ENCODE measurements at places on chromosomes 7 and 10.

GRCh38 chr10:131211559-131211958 lies 100.0 kb downstream of the TCERG1L start:
- DNase-seq = no peak

DNA sequence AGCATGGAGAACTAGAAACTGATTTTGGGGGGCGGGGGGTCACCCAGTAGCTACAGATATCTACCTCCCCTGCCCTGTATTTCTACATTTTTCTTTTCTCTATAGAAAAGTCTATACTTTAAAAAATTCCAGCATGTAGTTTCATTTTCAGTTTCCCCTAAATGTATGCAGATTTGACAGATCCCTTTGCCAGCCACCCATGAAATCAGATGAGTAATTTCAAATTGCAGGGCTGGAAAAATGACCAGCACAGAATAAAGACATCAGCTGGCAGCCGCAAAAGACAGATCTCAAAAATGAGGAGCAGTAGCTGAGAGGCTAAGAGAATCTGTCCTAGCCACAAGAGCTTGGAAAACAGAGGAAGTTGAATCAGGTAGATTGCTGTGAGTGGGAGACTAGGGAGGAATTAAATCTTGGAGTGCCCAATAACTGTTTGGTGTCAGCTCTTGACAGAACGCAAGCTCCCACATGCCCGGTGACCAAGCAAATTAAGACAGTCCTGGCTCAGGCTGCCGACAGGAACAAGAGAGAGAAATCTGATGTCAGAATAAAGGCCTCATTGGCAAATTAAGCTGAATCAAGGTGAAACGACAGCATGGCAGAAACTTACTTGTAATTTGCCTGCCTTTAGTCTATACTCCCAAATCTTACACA lies 24.5 kb downstream of the ADRB1 start:
- DNase-seq = no peak

DNA sequence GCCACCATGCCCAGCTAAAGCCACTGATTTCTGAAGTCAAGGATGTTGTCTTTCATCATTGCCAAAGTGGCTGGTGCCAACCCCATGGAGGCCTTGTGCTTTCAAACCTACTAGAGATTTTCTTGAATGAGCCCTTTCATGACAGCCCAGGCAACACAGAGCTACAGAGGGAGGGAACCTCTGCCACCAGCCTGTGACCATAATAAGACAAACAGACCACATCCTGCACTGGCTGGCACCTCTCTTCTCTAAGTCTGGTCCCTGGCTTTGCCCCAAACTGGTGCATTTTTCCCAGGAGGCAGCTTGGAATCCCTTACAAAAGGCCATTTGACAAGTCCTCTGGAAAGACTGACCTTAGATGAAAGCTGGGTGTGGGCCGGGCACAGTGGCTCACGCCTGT lies 348.8 kb downstream of the GALNT17 start:
- DNase-seq = no peak

DNA sequence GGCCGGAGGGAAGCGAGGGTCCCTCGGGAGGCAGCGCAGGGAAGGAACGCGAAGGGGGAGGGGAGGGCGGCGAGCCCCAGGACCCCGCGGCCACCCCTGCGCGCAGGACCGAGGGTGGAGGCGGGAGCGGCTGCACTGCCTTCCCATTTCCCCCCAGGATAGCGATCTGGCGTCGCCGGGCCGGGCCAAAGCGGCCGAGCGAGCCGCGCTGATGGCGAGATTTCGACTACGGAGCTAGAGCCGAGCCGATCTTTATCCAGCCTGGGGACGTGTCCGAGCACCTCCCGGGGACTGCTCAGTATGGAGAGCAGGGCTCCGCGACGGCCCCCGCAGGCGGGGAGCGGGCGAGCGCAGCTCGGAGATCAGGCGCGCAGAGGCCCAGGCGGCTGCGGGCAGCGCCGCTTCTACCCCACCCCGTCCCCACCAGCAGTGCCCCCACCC lies 590 bp upstream of the CRTAC1 start:
- no peak for DNase-seq

DNA sequence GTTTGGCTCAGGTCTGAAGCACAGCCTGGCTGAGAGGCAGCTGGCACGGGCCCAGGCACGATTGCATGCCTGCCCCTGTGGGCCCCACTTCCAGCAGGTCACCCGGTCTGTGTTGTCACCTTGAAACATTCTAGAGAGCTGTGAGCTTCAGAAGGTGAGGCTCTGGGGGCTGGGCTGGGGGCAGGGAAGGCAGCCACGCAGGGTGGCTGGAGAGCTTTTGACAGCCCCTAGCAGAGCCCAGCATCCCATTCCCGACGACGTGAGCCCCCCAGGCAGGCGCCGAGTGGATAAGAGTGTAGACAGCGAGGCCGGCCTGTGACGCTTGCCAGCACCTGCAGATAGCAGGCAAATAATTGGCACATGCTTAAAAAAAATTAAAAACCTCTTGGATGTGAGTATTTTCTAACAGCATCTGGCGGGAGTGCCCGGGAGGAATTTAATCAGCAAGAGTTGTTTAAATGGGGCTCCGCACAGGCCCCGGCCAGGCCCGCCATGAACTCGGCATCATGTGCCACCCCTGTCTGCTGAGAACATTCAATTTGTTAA lies 212.0 kb upstream of the TBX20 start:
- DNase-seq = no peak

DNA sequence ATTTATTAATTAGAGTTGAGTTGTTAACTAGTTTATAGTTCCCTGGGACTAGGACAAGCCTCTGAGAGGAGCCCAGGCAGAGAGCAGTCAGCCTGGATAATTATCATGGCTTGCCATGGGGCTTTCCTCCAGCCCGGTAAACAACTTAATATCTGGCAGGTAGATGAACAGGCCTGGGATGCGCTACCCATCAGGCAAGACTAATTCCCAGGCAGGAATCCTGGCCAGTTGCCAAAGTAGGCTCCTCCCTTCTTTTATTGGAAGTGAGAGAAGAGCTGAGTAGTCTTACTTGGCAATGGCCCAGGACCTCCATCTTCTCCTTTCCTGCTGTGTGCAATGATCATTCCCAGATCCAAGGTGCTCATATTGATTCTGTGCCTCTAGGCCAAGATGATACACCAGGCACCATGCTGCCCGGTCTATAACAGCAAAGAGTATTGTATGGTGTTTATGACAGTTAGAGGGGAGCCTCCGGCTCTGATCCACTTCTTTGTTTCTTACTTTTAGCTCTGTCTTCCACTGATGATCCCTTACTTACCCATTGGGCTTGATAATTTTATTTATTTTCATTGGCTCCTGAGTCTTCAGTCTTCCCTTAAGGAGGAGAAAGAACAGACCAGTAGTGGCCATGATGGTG lies 408.7 kb downstream of the REEP3 start:
- DNase-seq = no peak

DNA sequence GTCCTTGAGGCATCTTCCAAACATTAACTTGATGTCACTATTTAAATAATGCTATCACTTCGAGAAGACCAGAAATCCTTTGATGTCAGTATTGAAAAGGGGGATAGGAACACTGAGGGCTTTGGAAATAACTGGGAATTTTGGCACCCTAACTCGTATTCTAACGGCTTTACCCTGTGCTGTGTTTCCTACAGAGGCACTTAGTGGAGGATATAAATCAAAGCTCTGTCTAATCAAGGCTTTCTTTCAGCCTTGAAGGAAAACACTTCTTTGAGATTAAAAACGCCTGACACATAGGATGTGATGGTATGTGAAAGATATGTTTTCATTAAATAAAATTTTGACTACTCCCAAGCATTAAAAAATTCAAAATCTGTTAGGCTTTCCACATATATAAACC lies 62.3 kb downstream of the CREB5 start:
- no peak for DNase-seq

DNA sequence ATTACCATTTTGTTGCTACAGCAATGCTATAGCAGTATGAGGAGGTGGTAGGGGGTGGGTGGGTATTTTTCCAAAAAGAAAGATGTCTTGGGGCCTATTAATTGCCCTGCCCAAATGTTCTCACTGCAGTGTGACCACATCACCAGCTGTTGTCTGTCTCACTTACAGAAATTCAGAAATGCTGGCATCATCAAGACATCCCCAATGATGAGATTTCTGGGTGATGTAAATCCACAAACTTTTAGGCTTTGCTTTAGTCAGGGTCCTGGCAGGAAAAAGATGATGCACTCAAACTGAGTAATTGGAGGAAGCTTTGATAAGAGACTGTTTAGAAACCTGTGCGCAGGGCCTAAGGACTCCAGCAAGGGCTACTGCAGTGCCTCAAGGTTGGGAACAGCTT lies 56.2 kb upstream of the OPN4 start:
- DNase-seq = no peak

DNA sequence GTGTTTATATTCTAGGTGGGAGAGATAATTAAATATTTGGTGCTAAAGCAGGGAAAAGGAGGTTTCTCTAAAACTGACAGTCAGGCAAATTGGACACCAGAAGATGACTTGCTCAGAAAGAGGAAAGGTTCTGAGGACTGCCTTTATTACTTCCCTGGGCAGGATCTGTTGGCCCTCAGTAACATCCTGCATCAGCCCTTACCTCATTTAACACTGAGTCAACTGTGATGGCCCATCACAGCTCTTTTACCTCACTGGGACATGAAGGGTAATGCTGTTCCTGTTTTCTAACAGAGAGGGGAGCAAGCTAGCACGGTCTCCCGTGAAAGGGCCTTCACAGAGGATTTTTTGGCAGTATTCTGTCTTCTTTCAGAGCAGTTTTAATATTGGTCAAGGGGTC lies 12.0 kb downstream of the PPP1R17 start:
- no peak for DNase-seq

- no peak for DNase-seq
Measured at GRCh38 chr7:32958046-32959025, 1.1 kb downstream of the FKBP9 start.

- no peak for DNase-seq
Measured at GRCh38 chr10:90112681-90113080, 411.3 kb downstream of the KIF20B start.

DNA sequence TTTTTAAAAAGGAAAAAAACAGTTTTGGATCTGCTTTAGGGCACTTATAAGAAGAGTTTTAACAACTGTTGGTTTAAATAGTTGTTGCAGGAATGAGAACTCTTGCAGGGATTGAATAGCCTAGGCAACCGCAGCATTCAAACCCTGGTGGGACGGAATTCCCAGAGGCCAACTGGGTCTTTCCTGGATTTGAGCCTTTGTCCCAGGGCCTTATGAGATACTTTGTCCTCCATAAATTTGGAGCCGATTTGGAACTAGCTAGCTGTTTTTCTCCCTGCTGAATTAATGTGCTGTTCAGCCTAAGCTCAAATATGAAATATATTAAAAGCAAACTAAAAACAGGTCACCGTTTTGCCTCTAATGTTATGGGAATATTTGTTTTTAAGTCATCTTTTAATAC lies 109.6 kb downstream of the LRMDA start:
- no peak for DNase-seq

- DNase-seq = no peak
Measured at GRCh38 chr7:98569691-98570337, 47.3 kb upstream of the NPTX2 start.

DNA sequence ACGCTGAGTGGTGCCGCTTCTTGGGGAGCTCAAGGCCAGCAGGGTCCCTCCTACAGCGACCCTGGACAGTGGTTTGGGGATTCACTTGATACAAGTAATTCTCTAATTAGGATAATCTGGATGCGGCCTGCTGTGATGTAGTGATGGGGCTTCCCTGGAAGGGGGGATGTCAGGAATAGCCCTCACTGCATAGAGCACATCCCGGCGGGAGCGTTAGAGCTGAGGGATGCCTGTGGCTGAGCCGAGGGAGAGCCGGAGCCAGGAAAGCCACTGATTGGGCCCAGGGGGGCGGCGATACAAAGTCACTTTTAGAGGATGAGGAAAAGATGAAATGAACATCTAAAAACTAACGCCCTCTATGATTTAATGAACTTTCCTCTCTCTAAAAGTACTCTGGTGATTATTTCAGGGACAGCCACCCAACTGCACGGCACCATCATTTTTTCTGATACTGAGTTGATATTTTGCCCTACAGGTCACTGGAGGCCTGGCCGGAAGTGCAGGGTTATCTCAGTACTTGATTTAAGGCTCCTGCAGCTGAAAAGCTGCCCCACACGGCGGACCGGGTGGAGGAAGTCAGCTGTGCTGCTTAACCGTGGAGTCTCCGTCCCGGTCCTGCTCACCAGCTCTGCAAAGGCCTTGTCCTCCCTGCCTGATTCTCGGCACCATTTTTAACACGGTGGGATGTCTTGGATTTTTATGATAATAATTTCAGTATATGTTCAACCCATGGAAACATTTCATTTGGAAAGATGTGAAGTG lies 518.8 kb downstream of the DNAJB6 start:
- DNase-seq = no peak

- no peak for DNase-seq
Measured at GRCh38 chr10:58104351-58104751, 163.3 kb downstream of the IPMK start.

- DNase-seq = no peak
Measured at GRCh38 chr7:52684388-52684787, 351.0 kb upstream of the POM121L12 start.

GRCh38 chr10:3778692-3779157 lies 6.3 kb downstream of the KLF6 start:
- no peak for DNase-seq

GRCh38 chr10:6228010-6228511 lies 25.3 kb downstream of the PFKFB3 start:
- no peak for DNase-seq

DNA sequence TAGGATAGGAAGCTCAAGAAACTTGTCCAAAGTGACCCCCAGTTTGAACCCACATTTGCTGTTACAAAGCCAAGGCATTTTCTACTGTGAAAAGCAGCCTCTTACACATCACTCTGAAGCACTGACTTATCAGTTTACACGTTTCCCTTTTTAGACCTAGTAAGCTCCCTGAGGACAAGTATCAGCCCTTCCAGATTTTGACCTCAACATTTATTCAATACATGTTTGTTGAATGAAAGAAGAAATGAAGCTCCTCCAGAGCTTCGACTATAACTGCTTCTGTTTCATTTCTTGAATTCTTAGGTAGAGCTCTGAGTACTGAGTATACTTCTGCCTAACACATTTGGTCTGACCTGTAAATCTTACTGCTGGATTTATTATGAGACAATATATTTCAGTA lies 2.7 kb downstream of the WASL start:
- no peak for DNase-seq

DNA sequence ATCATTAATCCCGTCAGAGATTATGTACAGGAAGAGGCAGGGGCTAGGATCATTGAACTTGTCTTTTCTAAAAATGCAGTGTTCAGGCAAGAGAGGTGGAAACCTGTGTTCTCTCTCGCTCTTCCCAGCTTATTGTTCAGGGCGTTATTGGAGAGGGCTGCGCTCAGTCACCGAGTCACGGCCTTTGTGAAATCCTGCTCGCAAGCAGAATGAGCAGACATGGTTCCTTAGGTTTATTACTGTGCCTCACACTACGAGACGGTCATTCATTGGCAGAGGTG lies 631 bp upstream of the PRKRIP1 start:
- DNase-seq = no peak

DNA sequence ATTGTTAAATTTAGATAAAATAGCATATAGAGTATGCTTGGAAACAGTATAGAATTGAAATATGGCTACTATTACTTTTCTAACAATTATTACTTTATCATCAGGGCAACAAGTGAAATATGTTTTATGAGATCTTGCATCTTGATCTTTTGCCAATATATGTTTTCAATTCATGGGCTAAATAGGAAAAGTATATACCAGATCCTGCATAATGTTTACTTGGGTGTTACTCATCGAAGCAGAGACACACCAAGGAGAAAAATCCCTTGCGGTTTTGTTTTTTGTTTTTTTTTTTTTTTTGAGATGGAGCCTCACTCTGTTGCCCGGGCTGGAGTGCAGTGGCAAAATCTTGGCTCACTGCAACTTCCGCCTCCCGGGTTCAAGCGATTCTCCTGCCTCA lies 541.4 kb downstream of the SUGCT start:
- no peak for DNase-seq

GRCh38 chr7:20299647-20300312 lies 30.9 kb upstream of the ITGB8 start:
- DNase-seq = no peak

- no peak for DNase-seq
Measured at GRCh38 chr7:131388126-131388525, 60.5 kb downstream of the MKLN1 start.
